ENCODE measurements at places on chromosomes 5 and 9.

- DNase-seq: no peak
Observed at GRCh38 chr9:92159058-92159457, 43.8 kb upstream of the SPTLC1 start.

- DNase-seq: no peak
Observed at GRCh38 chr9:123960366-123960765, 30.4 kb upstream of the DENND1A start.

- no peak for DNase-seq
Observed at GRCh38 chr5:80308526-80308925, 11.3 kb upstream of the SPZ1 start.

GRCh38 chr5:121164632-121165031, 687.0 kb upstream of the FTMT start:
- DNase-seq: no peak

DNA sequence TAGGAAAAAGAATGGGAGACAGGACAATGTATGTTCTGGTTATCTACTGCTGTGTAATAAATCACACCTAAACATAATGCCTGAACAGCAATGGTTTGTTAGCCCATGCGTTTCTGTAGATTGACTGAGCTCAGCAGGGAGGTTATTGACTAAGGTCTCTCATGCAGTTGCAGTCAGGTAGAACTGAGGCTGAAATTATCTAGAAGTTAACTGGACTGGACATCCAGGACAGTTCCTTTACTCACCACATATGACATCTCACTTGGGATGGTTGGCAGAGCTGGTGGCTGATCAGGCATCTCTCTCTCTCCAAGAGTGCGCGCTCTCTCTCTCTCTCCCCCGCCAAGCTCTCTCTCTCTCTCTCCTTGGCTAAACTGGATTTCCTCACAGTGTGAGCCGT, 8.9 kb upstream of the FOXB2 start:
- DNase-seq: no peak

GRCh38 chr5:50968356-50969149, 302.1 kb downstream of the PARP8 start:
- no peak for DNase-seq

DNA sequence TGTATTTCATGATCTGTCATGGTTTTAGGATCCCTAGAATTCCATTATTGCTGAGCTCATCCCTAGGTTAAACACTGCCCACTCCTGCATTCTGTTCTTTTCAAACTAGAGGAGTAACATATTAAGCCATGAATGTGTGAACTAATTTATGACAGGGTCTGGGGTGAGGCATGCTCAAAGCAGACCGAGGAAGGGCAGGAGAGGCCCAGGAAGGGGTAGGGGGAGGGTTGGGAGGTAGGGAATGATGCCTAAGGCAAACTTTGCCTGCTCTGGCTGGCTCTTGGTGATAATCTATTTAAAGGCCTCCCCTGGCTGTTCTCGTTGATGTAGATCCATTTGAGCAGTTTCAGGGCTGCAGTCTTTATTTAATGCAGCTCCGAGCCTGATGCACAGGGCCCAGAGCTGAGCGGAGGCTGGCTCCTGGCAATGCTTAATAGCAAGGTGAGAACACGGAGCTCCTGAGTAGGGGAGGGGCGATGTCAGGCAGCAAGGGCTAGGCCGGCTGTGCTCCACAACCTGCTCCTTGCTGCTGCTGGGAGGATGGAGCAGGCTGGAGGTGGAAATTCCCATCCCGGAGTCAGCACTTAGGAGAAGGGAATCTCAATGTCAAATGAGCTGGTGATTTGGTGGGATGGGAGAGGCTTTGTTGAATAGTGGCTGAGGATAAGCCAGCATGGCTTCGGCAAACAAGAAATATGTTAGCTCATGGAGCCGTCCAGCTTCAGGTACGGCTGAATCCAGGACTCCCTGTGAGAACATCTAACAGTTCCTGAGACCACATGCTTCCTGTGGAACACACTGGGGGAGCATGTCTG, 73.2 kb upstream of the UNC5A start:
- no peak for DNase-seq

DNA sequence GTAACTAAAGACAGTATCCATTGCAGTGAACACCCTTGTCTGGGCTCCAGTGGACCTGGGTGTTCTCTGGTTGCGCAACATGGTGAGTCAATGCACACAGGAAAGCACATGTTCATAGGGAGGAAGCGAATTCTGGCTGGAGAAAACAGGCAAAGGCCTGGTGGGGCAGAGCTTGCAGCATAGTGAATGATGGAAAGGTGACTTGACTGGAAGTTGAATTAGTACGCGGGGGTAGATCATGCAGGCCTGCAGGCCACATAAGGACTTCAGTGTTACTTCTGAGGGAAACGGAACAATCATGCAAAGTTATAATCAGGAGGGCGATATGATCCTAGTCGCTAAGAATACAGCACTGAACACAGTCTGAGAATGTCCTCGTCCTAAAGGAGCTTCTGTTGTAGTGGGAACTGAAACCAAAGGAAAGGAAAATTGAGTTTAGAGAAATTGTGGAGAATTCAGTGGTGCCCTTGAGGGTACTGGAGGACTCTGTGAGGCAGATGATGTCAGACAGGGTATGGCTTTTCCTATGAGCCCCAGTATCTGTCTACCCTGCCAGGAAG, 71.9 kb upstream of the RANBP3L start:
- no peak for DNase-seq

DNA sequence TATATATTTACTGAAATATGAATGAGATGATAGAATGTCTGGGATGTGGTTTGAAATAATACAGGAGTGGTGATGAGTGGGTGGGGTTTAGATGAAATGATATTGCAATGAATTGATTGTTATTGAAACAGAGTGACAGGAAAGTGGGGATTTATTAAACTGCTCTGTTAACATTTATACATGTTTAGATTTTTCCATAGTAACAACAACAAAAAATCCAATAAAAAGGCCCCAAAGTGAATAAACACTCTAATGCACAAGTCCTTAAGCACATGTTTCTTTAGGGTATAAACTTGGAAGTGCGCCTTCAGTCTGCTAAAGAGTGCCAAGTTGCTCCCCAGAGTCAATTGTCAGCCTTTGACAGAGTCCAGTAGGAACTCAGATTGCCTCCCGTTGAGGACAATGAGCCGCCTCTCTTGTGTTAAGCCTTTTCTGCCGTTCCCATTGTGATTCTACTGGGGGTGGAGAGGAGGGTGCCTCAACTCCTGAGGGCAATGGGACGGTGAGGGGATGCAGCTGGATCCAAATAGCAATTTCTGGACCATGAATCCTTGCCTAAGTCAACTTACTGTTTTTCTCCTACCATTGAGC, 112.3 kb downstream of the SLC28A3 start:
- no peak for DNase-seq

DNA sequence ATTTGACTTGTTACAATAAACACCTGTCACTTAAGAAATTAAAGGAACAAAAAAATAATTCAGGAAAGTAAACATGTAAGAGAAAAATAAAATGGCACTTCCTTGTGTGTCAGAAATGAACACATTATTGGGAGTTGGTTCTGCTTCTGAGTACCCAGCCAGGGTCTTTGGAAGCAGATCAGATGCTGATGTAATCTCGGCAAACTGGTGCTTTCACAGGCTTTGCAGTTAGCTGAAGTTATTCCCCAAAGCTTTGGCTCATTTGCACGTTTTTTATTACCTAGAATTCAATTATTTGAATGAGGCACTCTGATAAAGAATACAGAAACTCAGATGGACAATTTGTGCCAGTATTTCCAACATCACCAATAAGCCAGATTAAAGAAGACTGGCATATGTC, 10.9 kb downstream of the CDH18 start:
- DNase-seq: no peak

DNA sequence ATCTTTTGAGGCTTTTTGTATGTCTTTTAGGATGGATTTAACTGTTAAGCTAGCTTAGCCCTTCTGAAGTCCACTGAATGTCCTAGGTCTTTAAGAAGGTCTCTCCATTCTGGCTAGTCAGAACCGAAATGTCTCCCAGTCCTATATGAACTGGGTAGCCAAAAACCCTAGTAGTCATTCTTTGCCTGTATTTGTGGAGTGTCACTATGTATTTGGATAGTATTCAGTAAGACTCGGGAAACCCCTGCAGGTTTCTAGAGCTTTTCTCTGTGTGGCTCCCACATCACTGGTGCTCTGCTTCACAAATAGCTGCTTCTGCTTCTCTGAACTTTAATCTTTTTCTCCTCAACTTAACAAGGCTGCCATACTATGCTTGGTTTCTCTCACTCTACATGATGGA, 68.0 kb downstream of the RIC1 start:
- no peak for DNase-seq

DNA sequence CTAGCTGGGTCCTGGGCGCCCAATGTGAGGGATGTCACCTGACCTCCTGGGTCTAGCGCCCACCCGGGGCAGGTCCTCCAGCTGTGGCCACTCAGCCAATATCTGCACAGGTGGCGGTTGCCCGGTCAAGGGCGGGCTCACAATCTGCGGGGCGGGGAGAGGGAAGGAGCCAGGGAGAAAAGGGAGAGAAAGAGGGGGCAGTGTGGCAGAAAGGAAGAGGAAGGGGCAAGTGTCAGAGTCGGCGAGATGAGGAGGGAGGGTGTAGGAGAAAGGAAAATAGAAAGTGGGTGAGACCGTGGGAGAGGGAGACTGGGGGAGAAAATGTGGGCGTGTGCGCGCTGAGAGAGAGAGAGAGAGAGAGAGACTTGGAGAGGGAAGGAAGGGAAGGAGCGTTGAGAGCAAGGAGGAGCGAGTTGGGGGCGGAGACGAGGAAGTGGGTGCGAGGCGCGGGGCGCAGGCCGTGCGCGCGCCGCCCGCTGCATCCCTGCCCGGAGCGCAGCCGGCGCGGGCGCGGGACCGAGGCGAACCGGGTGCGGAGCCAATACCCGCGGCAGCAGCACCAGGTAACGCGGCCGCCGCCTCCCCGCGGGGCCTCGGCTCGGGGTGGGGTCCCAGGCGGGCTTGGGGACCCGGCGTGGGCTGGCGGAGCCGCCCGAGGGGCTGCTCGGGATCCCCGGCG, at the start of gene HRH2:
Gene HRH2, plus strand, starts transcription at position 479 of the 679 bp plus-strand sequence. CDS start 25,163 bp downstream, outside the sequence.
- peak; percentile 49 for DNase-seq

GRCh38 chr5:159342840-159343239, 12.6 kb upstream of the IL12B start:
- DNase-seq: no peak

- no peak for DNase-seq
Observed at GRCh38 chr5:143471666-143472464, 68.4 kb upstream of the NR3C1 start.

GRCh38 chr5:10400411-10400810, 41.3 kb upstream of the ROPN1L start:
- no peak for DNase-seq

All from activated naive CD4-positive, alpha-beta T cell treated with Interleukin-2 at 50 U/mL for 16 hours (primary cell).